Activated CD4-positive, alpha-beta T cell treated with anti-CD3 and anti-CD28 coated beads for 24 hours (primary cell): ENCODE measurements at places on chromosomes 3 and 15.

DNA sequence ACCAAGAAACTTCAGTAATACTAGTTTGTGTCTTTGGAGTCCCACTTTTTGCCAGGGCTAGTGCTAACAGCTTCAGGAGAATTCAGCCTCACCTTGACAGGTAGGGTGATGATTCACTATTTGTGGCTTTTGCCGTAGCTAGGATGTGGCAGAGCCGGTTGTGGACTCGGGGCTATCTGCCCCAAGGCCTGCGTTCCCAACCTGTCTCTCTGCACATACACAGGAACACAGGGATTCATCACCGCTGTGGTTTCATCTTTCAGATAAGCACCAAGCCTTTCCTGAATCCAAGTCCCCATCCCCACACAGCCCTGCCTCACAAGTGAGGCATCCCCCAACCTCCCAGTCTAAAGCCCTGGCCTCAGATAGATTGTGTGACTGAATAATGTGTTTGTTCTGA is 45.2 kb upstream of the POLG start:
- DNase-seq, result no peak

DNA sequence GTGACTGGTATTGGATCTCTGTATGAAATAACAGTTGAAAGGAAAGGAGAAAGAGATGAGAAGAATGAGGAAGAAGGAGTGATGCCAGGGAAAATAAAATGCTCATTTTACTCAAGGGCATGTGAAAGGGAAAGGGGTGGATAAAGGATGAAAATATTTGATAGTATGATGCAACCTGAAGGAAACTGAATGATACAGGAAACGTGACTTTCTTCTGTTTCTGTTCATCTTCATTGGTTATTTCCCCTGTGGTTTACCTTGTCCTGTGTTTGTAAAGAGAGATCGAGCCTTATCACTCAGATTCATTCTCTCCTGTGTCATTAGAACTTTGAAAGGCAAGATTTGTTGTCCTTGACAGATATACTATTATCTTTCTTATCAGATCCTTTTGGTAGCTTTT is 243.6 kb upstream of the SLITRK3 start:
- no peak for DNase-seq

DNA sequence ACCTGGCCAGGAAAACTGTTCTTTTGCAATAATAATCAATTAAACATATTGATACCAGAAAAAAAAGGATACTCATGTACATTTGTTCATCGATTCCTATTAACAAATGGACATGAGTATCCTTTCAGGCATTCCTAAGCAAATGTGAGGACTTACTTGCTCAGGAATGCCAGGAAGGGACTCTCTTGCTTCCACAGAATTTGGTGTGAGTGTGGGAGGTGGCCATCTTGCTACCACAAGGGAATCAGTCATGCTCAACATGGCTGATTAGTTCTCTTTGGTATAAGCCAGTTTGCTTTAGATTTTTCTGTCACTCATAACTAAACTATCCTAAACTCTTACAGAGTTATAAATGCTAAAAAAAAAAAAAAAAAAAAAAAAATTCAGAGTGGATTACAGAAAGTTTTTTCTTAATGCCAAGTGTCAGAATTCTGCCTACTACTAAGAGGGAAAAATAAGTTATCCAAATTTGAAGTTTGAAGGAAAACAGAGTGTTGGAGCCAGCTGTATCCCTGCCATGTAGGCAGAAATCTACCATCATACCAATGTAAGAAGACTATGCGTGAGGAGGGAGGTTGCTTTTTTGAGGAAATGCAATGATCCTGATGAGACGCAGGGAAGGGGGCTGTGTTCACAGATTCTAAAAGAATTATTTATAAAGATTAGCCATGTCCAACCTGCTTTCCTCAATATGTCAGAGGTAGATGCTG is 98.7 kb downstream of the PLD1 start:
- no peak for DNase-seq

DNA sequence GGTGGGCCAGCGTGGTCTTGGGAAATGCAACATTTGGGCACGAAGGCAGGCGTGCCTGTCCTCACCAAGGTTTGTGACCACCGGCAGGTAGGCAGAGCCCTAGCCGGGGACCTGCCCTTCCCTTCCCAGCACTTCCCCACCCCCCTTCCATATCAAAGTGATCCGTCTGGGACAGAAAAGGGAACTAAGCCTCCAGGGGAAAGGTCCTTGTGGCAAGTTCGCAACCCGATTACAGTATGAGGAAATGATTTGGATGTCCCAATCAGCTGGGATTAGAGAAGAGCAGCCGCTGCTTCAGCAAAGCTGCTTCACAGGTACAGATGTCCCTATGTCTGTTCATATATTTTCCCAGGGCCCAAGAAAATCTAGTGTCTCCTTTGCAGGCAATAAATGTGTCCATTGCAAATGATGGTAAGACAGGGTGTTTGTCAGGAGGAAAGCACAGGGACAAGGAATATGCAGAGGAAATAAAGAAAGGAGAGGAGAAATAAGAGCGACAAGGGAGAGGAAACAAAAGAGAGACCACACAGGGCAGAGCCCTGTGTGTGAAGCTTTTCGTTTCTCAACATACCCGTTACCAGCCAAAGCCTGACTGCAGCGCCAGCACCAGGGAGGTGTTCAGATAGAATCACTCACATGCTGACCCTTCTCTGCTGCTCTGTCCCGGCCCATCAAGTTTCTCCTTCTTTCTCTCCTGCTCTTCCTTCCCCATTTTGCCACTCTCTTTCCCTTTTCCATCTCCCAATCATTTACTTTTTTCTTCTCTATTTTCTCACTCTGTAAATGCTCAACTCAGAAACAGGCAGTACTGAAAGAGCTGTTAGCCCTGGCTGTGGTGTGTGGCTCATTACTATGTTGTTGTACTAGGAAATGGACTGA is 17.4 kb upstream of the SECISBP2L start:
- no peak for DNase-seq

- no peak for DNase-seq
Measured at GRCh38 chr15:68421798-68422402, 10.1 kb downstream of the ITGA11 start.

DNA sequence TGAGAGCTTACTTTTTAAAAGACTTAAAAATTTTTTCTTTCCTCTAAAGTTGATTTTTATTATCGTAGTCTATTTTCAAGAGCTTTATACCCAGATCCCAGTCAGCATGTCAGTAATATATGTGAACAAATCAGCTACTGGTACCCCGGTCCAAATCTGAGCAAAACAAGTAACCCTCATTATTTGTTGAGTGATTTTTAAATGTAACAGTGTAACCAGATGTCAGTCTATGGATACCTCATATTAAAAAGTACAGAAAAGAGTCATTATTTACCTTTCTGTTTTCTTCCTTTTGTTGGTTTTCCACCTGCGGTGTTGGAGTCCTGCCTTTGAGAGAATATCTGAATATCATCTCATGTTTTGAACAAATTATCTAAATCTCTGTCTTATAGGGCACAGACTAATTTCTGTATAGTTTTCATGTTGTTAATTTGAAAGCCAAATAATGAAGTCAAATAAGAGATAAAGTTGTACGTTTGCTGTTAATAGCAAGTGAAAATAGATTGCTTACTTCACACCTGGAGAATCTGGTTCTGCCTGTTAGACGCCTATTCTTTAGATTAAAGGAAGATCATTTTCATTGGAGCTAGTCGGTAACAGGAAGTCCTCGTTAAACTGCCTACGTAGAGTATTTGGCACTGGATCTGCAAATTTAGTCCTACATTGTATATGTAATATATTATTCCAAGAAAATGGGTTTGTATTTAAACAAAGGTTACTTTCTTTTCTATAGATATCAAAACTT is at the start of gene STX19:
TSS of gene STX19 (minus strand) at position 505 of the 745 bp plus-strand sequence. CDS start 13,328 bp downstream, outside the sequence.
- DNase-seq, result no peak

DNA sequence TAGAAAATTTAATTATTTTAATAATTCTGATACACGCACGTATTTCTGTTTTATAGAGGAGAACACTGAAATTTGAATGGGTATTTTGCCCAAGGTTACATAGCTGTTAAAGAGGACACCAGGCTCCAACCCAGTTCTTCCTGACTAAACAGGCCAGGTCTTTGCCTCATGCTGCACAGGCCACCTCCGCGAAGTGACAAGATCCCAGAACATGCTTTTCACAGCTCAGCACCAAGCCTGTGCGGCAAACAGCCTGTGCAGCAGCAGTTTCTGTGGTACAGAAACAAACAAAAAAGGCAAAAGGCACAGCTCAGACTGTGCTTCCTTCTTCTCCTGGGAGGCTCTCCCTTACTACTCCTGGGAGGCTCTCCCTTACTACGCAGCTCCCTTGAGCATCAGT is 6.5 kb downstream of the FOXL2 start:
- DNase-seq, result no peak

- no peak for DNase-seq
Measured at GRCh38 chr3:128076483-128077201, 24.4 kb downstream of the SEC61A1 start.

DNA sequence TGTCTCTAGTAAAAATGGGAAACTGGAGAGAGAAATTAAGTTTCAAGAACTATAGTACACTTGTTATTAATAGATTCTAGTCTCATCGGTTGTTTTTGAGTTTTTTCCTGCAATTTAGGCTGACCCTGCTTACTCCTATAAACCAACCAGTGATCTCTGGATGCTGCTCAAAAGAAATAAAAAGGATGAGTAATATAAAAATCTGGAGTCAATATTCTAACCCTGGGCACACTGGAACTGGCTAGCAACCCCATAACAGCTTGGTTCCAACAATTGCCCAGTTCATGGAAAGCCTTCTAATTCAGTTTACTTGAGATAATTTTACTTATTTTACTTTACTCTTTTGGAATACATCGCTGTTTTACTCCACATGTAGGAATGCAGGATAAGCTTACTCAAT is 211.6 kb downstream of the GBE1 start:
- DNase-seq, result no peak

DNA sequence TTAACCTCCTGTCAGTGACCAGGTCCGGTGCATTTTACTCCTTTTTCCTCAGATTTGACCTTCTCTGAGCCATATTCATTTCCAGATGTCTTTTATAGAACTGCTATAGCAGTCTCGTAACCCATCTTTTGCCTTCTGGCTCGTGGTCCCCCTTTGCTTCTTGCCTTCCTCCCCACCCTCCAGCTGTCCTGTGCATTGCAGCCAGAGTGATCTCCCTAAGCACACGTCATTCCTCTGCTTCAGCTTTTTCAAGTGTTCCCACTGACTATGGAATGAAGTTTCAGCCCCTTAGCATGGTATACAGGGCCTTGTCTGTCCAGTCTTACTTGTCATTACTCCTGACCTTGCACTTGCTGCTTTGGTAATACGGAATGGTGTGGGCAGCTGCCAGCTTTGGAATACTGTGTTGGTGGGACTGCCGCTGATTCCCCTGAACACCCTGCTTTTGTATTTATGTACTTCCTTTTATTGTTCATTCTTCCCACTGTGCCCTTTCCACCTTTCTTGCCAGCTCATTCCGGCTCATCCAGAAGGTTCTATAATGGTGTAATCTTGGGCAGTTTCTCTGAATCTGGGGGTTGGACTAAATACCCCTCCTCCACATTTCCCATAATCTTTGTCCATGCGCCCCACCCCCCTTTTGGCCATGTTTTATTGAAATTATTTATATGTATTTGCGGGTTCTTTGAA is 38.9 kb downstream of the SLC25A26 start:
- DNase-seq, result no peak

DNA sequence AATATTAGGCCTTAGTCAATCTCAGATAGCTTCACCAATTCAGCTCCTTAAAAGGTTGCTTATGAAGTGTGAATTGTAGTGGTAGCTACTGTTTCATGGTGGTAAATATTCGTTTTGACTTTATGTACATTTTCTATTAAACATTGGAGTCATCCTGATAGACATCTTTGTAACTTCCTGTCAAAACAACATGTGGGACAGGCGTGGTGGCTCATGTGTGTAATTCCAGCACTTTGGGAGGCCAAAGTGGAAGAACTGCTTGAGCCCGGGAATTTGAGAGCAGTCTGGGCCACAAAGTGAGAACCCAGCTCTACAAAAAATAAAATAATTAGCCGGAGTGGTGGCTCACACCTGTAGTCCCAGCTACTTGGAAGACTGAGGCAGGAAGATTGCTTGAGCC is 2.0 kb upstream of the TRIM59 start:
- DNase-seq, result no peak

DNA sequence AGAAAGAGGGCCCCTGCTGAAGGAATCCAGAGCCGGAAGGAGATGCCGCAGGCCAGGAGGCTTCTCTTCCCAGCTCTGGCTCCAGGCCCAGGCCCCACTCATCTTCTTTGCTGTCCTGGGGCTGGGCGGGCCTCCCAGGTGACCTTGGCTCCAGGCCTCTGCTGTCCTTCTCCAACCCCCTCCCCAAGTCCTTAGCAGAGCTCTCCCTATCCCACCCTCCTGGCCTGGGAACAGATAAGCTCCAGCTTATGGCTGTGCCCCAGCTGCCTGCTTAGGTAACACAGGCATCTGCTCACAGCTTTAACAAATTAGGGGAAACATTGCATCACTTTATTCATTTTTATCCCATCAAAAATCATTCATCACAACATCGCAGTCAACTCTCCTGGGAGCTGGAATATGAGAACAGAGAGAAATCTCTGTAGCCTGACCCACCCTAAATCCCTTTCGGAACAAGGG is 86.9 kb downstream of the SEMA5B start:
- DNase-seq, result no peak

- DNase-seq, result no peak
Measured at GRCh38 chr3:191169566-191169965, 29.5 kb upstream of the OSTN start.

DNA sequence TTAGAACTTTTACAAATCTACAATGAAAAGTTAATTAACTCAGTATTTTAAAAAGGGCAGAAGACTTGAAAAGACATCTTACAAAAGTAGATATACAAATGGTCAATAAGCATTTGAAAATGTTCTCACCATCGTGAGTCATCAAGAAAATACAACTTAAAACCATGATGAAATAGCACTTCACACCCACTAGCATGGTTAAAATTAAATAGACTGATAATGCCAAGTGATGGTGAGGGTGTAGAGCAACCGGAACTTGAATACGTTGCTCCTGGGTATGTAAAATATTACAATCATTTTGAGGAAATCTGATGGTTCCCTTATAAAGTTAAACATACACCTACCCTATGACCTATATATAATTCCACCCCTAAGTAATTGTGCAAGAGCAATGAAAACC is 319.8 kb upstream of the UMPS start:
- DNase-seq, result no peak

DNA sequence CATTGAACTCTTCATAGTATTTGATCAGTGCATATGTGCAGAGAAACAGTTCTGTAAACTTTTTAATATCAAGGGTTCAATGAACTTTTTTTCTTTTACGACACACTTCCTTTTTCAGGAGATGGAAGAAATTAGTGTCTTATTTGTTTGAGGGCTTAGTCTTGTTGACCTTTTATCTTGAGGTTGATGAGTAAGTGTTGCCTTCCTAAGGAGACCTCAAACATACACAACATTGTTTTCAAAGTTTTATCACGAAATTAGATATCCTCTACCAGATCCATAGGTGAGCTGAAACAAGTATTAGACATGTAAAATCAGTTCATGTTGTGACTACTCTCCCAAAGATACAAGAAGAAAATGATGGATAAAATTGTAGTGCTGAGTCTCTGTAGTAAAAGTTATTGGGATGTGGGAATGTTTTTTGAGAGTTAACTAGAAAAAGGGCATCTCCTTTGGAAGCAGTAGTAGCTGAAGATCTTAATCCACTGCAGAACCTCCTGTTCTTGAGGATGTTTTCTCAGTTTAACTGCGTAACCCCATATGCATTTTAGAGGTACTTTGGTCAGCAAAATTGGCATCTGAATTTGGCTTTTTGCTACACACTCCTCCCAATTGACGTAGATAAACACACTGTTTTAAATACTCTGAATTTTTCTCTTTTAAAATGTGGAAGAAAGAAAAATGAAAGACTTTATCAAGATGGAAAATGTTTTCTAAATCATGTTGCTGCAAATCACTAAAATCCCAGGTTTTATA is 116.8 kb downstream of the GALK2 start:
- DNase-seq, result no peak

GRCh38 chr3:9068051-9068450 is 104.8 kb upstream of the RAD18 start:
- DNase-seq, result no peak
